HEK293T (cell line): ENCODE measurements at places on chromosomes 4 and X.

GRCh38 chrX:95484781-95485180 lies 1199.9 kb upstream of the DIAPH2 start:
- DNase-seq: no peak

DNA sequence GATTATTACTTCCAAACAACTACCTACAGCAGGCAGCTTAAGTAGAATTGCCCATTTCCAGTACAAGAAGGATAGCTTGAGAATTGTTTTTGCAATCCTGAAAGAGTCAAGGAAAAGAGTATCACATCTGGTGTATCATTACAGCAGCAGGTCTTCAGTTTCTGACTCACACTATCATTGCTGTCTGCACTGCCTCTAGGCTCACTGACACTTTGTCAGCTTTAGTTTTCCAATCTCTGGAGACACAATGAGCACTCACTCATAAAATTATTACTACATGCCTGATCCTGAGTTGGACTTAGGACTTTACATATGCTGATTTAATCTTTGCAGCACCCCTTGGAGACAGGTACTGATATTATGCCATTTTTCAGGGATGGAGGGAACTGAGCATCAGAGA lies 244.6 kb upstream of the BOD1L1 start:
- no peak for DNase-seq

GRCh38 chrX:147838465-147839131 lies 73.1 kb upstream of the FMR1 start:
- DNase-seq: no peak

GRCh38 chr4:143377611-143378099 lies 41.0 kb downstream of the GAB1 start:
- no peak for DNase-seq

DNA sequence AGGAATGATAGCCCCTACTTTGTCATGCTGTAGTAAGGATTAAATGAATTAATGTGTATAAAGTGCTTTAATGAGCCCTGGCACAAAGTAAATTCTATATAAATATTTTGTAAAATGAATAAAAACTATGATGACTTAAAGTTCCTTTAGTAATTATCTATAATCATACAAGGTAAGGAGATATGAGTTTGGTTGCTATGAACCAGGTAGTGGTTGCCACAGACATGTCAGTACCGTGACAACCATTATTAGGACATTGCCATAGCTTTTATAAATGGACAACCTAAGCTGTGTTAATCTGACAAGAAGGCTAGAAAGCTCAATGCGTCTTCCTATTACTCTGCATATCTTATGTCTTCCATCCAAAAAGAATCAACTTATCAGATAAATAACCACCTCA lies at the start of gene ARL13A:
TSS of gene ARL13A (plus strand) at position 301 of the 400 bp plus-strand sequence. CDS start 3,982 bp downstream, outside the sequence.
- no peak for DNase-seq

- no peak for DNase-seq
Observed at GRCh38 chr4:173288698-173289352, 45.3 kb downstream of the HMGB2 start.
